ENCODE measurements at places on chromosomes 4 and X.

GRCh38 chr4:31007858-31008257 is 287.7 kb downstream of the PCDH7 start:
- no peak for DNase-seq

DNA sequence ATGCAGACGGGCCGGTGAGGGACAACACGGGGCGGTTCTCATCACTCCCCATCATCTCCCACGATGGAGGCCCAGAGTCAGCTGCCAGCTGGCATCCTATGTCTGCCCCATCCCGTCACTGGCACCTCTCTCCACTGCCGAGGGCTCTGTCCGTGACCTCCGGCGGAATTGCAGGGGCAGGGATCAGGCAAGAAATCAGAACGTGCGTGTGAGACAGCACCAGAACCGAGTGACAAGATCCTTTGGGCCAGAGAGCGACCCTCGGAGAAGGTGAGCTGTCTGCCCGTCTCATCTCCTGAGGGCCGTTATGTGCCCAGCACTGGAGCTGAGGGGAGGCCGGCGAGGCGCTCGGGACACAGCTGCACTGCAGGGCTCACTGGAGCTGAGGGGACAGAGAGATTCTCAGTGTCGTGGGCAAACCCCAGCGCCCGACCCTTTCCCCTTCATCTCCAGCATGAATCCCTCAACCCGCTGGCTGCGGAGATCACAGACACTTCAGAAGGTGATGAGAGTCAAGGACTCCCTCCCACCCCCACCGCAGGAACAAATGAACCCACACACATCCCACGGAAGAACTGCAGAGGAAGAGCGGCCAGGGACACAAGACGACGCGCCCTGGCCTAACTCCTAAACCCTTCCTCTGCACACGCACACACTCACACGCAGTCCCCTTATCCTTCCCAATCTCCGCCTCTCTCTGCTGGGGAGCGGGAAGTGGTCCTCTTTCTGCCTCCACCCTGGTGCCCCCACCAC is 128.7 kb downstream of the AFAP1 start:
- no peak for DNase-seq

GRCh38 chr4:169821402-169821801 is 63.7 kb upstream of the HPF1 start:
- DNase-seq: no peak

- DNase-seq: no peak
Observed at GRCh38 chr4:186486172-186486571, 69.2 kb downstream of the MTNR1A start.

GRCh38 chr4:14853176-14853943 is 148.9 kb upstream of the CPEB2 start:
- no peak for DNase-seq

- no peak for DNase-seq
Observed at GRCh38 chr4:119210775-119211174, 1.7 kb upstream of the USP53 start.

DNA sequence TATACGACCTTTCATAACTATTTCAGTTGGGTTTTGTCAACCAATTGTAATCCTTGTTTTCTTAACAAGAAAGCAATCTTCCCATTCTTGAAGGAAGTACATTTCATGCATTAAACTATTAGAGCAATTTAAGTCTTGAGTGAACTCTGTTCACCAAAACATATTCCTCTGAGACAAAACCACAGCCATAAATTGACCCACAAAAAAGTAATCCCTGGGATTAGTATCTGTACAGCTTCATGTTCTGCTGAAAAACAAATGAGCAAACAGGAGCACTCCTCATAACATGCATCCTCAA is 207.0 kb upstream of the PDE5A start:
- DNase-seq: no peak

DNA sequence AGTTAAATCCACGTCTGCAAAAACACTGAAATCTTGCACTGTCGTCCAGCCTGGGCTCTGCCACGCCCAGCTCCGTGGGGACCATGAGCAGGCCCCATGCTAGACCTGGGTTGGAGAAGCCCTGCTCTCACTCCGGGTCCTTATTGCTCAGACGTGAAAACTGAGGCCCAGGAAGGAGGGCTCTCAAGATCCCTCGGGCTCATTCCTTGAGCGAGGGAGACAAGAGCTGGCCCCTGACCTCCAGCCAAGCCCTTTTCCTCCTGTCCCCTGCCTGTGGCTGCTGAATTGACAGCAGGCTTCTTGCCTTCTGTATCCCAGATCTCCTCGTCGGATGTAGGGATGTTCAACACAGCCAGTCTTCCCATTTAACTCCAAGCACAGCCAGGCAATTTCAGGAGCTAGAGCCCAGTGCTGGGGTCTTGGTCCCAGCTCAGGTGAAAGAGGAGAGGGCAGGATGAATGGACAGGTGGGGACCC is 109.5 kb downstream of the CPZ start:
- no peak for DNase-seq

DNA sequence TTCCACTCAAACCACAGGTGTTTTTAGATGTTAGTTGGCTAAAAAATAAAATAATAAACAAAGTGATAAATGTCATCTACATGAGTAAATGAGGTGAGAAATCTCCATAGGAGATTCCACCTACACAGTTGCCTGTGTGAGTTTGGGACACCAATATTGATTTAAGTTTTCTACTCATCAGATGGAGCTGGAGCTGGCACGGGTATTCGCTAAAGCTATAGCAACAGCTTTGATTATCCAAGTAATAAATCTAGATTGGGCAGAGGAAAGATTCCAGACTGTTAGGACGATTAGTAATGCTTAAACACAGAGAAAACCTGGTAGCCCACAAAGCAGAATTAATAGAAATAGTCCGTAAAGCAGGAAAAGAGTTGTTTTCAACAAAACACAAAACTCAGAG is 313.9 kb downstream of the PABPC4L start:
- DNase-seq: no peak

DNA sequence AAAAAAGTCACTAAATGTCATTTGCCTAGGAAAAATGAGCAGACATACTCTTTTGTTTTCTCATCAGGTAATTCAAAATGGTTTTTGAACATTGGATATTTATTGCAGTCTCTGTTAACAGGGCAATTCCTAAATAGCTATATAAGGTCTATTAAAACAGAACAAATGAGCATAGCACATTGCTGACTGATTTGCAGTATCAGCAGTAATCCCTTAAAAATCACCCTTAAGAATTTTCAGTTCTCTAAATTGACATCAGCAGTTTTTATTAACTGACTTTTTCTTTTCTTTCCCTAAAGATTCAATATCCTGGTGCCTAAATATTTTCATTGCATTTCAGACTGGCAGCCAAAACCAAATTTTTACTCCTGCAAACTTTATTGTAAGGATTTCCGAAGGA is 270.2 kb downstream of the FSTL5 start:
- no peak for DNase-seq

- no peak for DNase-seq
Observed at GRCh38 chr4:88892646-88893045, 164.3 kb downstream of the FAM13A start.

DNA sequence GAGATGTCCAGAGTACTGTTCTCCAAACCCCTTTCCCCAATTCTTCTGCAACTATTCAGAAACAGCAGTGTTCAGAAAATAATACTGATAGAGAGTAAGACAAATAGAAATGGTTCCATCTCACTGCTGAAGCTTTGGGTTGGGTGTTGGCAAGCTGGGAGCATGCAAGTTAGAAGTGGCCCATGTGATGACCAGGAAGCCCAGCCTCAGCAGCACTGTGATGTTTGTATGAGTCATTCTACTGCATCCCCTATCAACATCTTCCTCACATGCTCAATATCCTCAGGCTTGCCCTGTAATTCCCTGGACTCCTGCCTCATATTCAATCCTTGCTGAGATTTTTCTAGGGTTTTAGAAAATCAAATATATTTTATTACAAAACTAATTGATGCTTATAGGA is 96.5 kb downstream of the CHRDL1 start:
- no peak for DNase-seq

GRCh38 chr4:24937917-24938281 is 25.1 kb upstream of the CCDC149 start:
- DNase-seq: no peak

DNA sequence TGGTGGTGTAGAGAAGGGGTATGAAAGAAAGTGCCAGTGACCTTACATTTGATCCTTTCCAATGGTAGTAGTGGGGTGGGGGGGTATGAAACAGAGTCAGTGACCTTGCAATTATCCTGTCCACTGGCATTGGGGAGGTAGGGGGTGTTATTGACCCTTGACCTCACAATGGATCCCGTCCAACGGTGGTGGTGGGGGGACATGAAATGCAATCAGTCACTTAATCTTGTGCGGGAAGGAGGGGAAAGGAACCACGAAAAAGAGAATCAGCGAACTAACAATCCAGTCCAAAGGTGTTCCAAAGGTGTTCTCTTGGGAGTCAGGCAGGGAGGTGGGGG is 619 bp upstream of the PDK3 start:
- no peak for DNase-seq

DNA sequence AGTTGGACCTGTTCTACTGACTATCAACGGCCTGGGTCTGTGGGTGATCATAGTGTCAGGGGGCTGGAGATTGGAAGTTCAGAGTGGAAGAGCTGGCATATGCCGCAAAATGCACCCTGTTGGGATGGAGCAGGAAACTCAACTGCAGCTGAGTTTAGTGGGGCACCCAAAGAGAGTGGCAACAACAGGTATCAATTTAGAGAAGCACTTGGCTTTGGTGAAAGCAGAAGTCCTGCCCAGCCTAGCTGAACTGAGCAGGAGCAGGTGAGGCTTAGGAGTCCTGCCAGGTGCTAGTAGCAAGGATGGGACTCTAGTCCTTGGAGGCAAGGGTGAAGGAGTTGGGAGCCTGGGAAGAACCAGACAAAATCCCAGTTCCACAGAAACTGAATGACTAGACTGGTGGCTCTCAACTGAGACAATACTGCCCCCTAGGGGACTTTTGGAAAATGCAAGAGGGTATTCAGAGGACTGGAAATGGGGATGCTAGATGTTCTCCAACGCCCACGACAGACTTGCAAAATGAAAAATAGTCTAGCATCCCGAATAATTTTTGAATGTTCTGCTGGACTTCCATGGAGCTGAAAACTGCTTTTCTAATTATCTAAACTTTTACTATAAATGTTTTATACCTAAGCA is 49.4 kb downstream of the RTL9 start:
- DNase-seq: peak; percentile 49

DNA sequence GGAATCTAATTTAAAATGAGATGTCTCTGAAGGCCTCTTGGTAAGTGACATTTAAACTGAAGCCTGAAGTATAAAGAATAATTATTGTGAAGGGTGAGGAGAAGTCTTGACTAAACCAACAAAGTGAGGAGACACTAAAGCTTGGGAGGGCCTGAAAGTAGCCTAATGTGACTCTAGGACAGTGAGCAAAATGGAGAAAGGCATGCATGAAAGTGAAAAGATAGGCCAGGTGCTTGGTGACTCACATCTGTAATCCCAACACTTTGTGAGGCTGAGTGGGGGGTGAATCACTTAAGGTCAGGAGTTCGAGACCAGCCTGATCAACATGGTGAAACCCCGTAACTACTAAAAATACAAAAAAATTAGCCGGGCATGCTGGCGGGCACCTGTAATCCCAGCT is 46.9 kb upstream of the SMARCAD1 start:
- DNase-seq: no peak

DNA sequence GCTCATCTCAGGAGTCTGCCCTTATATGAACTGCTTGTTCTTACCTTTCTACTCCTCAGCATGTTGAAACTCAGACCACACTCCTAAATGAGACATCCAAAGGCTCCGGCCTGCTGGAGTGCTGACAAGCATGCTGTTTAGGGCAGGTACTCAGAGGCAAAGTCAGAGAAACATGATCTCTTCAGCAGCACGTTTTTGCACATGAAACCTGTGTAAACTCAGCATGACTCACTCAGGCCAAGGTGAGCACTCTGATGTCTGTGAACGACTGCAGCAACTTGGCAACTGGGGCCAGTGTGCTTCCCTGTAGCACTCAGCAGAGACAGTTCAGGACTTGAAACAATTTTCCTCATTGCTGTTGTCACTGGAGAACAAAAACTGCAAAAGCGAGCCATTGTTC is 109.6 kb downstream of the PACRGL start:
- no peak for DNase-seq

DNA sequence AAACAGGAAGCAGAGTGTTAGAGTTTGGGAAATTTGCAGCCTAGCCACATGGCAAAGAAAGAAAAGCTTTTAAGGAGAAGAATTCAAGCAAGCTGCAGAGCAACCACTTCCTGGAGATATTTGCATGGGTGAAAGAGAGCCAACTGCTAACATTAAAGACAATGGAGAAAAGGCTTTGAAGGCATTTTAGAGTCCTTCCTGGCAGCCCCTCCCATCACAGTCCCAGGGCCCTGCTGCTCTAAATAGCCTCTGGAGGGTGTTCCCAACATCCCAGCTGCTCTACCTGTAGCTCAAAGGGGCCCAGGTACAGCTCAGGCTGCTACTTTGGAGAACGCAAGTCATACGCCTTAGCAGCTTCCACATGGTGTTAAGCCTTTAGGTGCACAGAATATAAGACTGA is 235.9 kb upstream of the FMR1 start:
- DNase-seq: no peak

DNA sequence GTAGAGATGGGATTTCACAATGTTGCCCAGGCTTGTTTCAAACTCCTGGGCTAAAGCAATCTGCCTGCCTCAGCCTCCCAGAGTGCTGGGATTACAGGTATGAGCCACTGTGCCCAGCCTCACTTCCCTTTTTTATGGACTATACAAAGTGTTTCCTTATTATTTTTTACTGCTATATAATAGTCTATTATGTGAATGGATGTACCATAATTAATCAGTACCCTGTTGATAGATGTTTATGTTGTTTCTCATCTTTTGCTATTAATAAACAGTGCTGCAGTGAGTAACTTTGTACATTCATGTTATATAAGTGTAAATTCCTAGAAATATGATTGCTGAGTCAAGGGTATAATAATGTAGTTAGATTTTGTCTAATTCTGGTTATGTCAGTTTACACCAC is 35.8 kb upstream of the LARP1B start:
- DNase-seq: no peak

- peak; percentile 69 for DNase-seq
Observed at GRCh38 chr4:6953751-6954380, 44.2 kb downstream of the TBC1D14 start.

DNA sequence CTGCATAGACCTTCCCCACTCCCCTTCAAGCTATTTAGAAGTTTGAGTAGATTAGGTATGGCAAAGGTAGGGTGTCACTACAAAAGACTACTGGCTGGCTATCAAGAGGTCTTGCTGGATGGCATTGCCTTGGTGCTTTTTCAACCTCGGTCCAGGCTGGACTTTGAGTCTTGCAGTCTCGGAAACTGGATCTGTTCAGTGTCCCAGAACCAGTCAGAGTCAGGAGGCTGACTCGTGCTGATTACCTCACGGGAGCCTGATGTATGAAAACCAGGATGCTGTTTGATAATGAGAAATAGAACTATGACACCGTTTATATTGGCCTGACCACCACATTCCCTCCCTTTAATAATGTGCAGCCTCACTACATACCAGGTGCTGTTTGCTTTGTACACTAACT is 2.7 kb upstream of the PHKA1 start:
- peak; percentile 19 for DNase-seq

- no peak for DNase-seq
Observed at GRCh38 chrX:68682790-68683189, 35.3 kb downstream of the STARD8 start.

DNA sequence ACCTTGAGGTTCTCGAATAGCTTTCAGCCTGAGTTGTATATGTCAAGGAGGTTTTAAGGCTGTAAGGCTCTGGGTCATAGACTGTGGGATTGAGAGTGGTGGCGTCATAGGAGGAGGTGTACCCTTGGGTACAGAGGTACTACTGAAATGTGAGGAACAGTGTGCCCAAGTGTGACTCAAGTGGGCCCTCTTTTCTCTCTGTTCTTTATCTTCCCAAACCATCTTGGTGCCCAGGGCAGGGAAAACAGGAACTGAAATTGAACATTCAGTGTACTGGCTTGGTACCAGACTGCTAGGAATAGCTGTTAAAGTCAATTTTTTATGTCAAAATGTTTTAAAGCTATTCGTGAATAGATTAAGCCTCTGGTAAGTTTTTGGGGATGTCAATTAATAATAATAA is 136.2 kb upstream of the RPS6KA3 start:
- DNase-seq: no peak

Measured in right lobe of liver (tissue), 6 donors.